ENCODE measurements at places on chromosomes 16 and 17.

- DNase-seq, result peak; percentile 68
Measured at GRCh38 chr17:63834431-63835166, 7.1 kb upstream of the FTSJ3 start.

- no peak for DNase-seq
Measured at GRCh38 chr17:83202002-83203000, 122.9 kb downstream of the METRNL start.

- no peak for DNase-seq
Measured at GRCh38 chr17:56481659-56482058, 111.8 kb upstream of the NOG start.

DNA sequence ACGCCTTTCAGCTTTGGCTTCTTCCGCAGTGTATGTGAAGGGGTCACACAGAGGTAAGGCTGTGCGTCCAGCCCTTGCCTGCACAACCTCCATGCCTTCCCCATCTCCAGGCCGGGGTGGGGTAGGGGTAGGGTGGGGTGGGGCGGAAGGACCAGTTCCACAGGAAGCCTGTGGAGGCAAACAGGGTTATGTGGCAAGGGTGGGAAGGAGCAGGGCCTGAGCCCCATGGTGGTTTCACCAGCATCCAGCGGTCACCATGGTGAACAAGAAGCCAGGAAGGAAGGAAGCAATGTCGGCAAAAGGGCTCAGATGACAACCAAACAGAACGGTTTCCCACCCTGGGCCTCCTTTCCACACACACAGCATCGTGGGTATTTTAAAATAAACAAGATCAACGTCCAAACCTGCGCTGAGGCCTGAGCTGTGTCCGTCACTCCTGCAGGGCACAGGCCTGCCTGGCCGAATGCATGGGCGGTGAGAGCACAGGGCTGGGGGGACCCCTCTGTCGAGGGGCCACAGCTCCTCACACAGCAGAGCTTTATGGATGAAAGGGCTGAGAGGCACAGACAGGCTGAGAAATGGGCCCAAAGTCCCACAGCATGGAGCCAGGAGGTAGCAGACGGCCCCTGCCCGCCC, 80.5 kb downstream of the ZNF778 start:
- DNase-seq, result no peak

DNA sequence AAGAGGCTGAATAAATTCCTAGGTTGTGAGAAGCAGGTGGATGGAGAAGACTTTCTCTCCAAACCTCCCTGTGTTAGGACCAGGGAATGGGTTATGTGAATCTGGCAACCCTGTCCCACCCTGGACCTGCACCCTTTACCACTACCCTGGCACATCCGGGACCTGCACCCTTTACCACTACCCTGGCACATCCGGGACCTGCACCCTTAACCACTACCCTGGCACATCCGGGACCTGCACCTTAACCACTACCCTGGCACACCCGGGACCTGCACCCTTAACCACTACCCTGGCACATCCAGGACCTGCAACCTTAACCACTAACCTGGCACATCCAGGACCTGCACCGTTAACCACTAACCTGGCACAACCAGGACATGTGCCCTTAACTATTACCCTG, 207.0 kb upstream of the CACNG3 start:
- DNase-seq, result no peak

- no peak for DNase-seq
Measured at GRCh38 chr16:30920891-30921290, 2.5 kb upstream of the FBXL19 start.

DNA sequence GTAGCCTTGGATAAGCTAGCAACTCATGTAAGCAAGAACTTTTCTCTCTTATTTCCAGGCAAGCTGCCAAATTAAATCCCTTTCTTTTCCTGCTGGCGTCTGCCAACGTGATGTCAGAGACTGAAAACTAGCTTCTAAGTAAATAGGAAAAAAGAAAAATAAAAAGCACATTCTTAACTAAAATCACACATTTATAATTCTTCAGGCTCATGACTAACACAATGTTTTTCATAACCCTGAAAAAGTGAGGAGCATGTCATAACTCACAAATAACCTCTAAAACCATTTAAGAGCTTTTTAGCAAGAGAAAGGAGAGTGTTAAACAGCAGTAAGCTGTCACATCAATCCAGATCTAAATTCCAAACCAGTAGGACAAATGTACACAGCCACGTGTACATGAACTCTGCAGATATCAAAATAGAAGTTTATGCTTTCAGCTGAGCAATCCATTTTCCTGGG, 110.0 kb downstream of the N4BP1 start:
- DNase-seq, result peak; percentile 65

DNA sequence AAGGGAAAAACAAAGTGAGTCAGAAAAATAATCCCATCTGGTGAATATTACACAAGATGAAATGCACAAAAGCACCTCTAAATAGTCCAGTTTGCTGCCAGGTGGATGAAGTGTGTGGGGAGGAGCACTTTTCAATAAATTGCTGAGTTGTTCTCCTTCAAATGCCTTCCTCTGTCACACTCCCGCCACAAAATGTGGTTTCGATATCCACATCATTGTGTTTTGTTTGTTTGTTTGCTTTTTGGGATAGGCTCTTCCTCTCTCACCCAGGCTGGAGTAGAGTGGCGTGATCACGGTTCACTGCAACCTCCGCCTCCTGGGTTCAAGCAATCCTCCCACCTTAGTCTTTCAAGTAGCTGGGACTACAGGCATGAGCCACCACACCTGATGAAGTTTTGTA, 24.6 kb upstream of the SHISA9 start:
- DNase-seq, result no peak

DNA sequence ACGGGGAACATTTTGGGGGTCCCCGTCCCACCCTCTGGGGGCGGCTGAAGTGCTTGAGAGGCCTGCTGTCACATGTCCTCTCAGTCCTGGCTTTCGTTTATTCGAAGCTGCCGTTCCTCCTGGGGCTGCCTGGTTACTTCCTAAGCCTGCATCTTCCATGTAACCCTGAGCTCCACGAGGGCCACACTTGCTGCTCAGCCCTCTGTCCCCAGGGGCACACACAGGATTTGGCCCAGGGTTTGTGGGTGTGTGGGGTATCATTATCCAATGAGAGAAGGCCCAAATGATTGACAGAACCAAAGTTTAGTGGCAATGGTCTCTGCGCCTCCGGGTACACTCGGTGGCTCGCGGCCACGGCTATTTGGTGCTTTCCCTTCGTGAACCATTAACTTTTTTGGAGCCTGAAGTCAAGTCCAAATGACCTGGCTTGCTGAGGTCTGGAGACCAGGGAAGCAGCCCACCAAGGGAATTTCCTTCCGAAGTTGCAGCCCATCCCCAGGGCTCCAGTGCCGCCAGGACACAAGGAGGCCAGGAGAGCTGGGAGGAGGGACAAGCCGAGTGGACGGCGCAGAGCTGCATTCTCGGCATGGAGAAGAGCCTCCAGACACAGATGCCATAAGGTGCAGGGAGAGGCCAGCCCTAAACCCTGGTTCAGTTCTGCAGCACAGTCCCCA, 131.4 kb upstream of the FOXF1 start:
- no peak for DNase-seq

DNA sequence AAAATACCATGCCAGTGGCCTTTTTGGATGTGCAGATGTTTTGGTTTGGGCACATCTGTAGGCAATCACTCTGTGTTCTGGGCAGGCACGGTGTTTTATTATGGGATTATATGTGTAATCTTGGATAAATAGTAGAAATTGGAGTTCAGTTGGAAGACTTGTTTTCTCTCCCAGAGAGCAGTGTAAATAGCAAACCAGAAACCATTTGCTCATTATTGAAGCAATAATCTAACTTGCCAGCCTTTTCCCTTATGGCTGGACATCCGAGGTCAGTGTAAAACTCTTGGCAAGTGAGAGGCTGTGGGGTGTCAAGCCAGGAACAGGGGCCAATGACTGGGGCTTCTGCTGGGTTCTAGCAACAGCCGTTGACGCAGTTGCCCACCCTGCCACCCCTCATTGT, 69.9 kb downstream of the IRX3 start:
- no peak for DNase-seq

DNA sequence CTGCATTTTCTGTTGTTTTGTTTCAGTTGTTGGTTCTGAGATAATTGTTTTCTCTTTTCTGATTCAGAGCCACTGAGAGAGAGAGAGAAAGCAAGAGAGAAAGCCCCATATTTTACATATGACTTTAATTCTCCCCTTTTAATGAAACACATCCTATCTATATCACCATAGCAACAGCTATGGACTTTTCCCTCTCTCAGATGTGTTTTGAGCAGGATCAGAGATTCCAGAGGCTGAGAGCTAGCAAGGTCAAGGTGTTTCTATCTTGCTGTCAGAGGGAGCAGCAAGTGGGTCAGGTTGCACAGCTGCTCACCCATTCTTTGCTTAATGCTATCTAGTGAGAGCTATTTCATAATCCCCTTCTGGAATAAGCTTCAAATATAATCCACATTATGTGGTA, 415.9 kb downstream of the CA10 start:
- DNase-seq, result no peak

DNA sequence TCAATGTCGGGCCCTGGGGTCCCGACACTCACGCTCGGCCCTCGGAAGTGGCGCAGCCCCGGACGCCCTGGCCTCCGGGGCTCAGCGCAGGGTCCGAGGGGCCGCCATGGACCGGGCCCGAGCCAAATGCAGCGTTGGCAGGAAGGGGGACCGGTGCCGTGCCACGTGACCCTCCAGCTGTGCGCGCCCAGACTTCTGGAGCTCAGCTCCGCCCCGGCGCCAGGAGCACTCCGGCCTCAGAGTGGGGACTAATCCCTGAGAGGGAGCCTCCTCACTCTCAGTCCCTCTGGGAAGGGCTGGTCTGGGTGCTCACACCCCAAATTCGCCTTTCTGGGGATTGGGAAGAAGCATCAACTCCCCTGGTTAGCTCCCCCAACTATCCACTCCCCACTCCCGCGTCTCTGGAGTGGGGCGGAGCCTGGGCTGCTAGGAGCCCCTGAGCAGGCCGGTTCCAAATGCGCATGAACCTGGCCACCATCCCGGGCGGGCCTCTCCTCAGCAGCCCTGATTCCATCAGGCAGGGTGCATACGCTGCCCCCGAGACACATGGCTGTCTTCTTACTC, at the start of gene B3GNT9:
Gene B3GNT9, minus strand, starts transcription at position 166 of the 564 bp plus-strand sequence. CDS start 513 bp downstream, outside the sequence.
- peak; percentile 78 for DNase-seq

DNA sequence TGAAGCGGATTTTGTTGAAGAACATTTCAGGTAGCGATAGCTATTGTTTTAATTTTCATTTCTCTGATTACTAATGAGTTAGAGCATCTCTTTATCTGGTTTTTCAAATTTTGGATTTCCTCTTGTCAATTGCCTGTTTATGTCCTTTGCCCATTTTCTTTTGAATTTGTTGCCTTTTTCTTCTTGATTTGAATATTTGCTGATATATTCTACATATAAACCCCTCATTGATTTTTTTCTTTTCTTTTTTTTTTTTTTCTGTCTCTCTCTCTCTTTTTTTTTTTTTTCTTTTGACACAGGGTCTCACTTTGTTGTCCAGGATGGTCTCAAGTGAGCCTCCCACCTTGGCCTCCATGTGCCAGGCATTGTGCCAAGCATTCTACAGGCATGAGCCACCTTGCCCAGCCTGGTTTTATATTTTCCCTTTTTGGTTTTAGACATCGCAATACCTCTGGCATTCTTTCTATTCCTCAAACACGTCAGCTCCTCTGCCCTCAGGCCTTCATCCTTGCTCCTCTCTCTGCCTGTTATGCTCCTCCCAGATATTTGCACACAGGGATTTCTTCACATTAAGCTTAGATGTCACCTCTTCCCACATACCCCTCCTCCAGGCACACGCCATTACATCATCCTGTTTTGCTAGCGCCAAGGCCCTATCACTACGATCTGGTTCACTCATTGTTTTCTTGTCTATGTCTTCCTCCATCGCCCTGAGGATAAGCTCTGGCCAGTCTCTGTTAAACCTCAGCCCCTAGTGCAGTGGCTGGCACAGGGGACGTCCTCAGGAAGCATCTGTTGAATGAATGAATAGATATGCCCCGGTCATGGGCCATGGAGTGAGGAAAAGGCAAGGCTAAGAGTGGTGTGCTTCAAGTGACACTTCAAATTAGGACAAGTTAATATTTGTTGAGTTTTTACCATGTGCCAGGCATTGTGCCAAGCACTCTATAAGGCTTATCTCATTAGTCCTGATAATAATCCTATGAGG, 8.6 kb downstream of the SARM1 start:
- peak; percentile 98 for DNase-seq

DNA sequence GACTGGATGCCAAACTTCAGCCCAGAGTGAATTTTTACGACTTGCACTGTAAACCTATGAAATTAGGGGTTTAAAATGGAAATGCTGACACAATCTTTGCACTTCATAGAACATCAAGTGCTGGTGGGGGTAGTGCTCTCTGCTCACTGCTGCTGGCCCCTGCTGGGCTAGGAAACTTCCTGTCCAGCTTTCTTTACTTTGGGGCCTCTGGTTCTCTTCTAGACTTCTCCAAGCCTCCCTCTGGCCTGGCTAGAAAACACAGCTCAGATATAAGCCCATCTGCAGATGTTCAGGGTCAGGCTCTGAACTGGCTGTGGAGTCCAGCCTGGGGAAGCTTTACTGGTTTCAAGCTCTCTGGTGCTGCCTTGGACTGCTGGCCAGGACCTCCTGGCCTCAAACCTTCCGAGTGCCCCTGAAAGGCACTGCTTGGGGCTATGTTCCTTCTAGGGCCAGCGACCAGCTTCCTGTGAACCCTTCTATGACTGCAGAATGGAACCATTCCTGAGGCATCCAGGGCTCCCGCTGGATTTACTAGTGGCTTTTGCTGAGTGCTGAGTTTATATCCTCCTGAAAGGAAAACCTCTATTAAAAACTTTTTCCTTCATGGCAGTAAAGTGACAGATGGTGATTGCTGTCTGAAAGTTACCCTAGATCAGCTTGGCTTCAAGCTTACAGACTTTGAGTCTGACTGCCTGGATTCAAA, 59.4 kb downstream of the TBX4 start:
- no peak for DNase-seq

GRCh38 chr17:12536472-12536871, 129.2 kb upstream of the MYOCD start:
- no peak for DNase-seq

DNA sequence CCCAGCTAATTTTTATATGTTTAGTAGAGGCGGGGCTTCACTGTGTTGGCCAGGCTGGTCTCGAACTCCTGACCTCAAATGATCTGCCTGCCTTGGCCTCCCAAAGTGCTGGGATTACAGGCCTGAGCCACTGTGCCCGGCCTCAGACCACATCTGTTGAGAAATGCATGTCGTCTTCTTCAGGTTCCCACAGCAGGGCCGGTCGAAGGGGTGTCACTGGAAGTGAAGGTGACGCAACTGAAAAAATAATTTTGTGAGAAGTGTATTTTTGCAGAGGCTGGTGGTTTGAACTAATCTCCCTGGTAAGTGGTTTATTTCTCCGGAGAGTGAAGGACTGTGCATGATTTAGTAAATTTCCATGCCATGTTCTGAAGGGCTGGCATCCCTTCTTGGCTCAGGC, 33.4 kb upstream of the IL34 start:
- no peak for DNase-seq

DNA sequence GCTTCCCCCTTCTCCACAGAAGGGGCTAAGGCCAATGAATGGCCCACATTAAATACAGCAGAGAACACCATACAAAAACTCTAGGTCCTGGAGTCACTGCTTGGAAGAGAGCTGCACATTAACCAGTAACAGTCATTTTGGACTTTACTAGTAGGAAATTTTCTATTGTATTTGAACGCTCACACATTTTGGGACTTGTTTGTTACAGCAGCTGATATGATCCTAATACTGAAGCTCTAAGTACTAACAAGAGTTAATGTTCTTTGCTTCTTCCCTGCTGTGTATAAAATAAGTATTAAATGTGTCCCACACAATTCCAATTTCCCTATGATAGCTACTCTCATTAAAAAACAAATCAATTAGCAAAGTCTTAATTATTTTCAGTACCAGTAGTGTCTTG, 148.3 kb upstream of the IRX3 start:
- DNase-seq, result no peak
